ENCODE measurements at places on chromosomes 12 and 14.

DNA sequence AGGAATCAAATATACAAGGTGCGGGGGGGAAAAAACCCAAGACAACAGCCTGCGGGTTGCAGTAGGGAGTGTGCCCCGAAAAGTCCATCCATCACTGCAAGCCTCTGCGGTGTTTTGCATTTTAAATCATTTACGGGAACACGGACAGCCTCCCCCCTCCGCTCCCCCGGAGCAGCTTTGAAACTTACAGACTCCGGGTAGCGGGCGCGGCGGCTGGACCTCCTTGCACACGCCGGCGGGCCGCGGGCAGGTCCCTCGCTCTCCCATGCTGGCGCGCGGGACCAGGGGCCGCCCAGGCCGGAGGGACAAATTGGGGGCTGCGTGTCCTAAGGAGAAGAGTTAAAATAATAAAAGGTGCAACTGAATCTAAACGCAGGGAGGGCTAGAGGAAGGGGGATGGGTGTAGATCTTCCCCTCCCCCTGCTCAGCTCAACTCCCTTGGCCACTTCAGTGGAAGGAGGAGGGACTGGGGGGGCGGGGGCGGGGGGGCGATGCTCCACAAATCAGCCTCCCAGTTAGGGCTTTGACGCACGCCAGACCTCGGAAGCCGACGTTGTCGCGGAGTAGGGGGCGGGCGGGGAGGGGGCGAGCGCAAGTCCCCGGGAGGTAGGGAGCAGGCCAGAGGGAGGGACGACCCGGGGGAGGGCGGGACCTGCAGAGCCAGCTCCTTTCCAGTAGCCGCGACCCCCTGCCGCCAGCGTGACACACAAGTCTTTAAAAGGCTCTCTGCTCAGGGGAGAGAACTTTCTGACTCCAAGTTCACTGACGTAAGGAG, at the start of gene KCNJ8:
Gene KCNJ8 (minus strand): TSS at position 349 of the 775 bp plus-strand sequence. CDS start 1,090 bp downstream, outside the sequence.
- peak; percentile 64 for DNase-seq

DNA sequence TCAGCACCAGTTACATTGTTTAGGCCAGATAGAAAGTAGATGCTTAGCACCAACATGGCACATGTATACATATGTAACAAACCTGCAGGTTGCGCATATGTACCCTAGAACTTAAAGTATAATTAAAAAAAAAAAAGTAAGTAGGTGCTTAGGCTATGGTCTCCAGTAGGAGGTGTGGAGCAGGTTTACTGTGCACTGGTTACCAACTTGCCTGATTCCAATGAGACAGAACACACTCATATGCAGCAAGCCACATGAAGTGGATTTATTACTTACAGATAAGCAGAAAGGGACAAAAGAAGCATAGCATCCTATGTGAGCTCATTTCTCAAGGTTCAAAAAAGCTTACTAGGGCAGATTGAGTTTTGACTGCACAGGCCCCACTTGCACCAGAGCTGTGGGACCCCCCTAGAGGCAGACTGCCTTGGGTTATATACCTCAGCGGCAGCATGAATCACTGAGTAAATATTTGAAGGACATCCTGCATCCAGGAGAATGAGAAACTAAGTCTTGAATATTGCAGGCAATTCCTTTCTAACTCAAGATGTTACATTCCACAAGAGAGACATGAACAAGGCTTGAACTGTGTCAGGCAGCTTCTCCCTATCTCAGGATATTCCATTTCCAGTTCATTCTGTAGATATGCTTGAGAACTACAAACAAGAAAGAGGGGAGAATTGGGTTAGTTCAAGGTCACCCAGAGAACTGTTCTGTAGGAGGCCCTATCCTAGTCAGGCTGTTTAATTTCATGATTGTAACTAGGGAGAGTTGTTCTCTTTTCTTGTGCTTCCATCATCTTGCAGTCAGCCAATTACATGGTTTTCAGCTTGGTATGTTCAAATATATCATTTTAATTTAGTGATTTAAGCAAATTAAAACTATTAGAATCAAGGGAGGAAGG, 30.1 kb downstream of the LRFN5 start:
- no peak for DNase-seq

- DNase-seq = no peak
Measured at GRCh38 chr14:73238424-73238852, 1.1 kb downstream of the PAPLN start.

DNA sequence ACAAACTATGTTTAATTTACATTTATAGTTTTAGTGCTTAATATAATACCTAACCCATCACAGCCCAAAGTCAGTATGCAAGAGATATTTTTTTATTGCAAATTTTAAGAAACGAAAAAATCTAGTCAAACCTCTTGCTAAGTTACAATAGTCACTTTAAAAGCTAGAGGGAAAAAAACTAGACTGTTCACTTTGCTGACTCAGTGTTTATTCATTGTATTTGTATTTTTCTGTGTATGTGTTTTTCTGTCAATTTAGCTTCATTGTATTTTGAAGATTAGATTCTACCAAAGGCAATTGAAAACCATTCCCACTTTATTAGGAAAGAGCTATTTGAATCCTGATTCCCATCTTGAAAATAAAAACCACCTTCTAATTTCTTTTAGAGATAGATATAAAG, 891.5 kb downstream of the SLC16A7 start:
- DNase-seq = no peak

GRCh38 chr14:81269100-81269978, 48.6 kb upstream of the GTF2A1 start:
- no peak for DNase-seq

DNA sequence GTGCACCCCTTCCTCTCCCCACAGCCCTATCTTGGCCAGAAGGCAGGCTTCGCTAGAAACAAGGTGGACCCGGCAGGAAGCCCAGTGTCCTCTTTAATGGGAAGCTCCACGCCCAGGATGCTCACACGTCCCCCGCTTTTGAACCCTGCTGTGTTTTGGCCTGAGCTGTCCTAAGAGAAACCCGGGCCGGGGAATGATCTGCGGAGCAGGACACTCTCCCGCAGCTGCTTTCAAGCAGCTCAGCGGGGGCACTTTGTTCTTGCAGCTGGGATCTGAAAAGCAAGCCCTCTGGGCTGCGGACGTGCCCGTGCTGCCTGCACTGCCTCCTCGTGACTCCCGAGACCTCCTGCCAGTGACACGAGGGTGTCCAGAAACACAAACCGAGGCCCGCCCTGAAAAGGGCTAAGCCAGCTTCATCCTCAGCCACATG, 30.0 kb downstream of the SCARB1 start:
- no peak for DNase-seq

DNA sequence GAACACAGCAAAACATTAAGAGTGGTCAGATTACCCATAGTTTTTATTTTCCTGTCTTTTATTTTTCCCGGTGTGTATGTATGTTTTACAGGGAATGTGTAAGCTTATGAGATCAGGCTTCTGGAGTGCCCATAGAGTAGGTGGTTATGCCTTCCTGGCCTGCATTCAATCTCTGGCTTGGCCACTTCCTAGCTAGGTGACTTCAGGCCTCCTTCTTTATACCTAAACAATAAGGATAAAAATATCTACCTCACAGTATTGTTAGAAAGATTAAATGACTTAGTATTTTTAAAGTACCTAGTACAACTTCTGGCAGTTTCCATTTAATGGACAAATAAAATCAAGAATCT, 42.4 kb downstream of the ITPR2 start:
- no peak for DNase-seq

GRCh38 chr12:111073370-111073769, 153.0 kb upstream of the MYL2 start:
- no peak for DNase-seq

- DNase-seq = no peak
Measured at GRCh38 chr12:63955831-63956666, 111.5 kb downstream of the SRGAP1 start.

DNA sequence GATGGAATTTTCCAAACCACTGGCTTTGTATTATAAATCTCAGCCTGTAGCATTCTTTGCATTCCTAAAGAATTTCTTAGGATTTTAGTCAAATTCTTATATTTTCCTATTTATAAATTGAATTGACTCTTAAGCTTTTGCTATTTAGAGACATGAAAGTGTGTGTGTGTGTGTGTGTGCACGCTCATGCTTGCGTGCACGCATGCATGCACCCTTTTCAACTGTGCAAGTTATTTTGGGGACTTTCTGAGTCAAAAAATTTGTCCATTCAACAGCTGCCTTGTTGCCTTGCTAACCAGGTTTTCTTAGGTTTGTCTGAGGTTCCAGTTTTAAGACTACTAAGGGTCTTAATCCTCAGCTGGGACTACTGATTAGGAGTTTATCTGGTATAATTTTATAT, 42.6 kb downstream of the GPATCH2L start:
- DNase-seq = no peak

GRCh38 chr12:94718114-94718513, 67.8 kb upstream of the TMCC3 start:
- no peak for DNase-seq

DNA sequence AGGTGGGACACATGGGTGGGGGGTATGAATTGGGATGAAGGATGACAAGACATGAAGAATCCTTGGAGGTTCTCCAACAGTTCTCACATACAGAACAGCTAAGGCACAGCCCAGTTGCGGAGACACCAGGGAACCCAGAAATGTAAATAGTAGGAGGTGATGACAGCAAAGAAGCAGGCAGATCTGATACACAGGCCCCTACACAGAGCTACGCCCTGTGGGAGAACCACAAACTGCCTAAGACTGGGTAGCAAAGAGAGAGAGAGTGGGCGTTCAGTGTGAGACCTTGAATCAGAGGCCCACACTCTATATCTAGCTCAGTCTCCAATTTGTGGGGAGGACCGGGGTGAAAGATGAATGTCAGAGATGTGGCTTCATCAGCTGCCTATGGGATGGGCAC, 9.5 kb upstream of the NUMB start:
- DNase-seq = no peak

DNA sequence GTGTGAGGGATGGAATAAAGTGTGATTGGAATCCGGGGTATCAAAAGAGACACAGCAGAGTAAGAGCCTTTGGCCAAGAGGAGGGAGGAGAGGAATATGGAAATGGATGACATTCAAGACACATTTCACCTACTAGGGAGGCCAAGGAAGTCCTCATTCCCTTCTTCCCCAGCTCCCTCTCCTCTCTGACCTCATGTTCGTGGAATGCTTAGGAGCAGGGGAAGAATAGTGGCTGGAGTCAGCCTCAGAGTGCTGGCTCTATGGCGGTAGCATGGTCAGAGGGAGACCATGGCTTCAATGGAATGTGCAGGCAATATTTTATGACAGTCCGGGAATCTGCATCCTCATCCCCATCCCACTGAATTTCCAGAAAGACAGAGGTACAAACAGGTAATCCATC, 196.6 kb downstream of the EGLN3 start:
- no peak for DNase-seq

- no peak for DNase-seq
Measured at GRCh38 chr14:86088156-86088555, 558.2 kb downstream of the FLRT2 start.

DNA sequence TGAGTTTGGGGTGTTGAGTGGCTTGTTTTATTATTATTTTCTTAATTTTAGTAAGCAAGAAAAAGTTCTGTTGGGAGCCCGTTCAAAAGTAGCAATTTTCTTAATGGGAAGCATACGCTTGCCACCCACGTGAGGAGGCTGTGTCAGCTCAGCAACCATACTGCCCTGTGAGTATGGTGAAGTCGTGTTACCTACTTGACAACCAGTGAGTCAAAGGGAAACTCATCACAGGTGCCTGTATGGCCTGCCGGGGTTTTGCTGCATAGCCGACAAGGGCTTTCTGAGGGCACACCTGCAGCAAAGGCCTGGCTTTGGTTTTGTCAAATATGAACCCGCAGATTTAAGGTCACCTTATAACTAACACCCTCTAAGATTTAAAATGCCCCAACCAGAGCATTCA, 31.1 kb downstream of the PITPNM2 start:
- DNase-seq = no peak

DNA sequence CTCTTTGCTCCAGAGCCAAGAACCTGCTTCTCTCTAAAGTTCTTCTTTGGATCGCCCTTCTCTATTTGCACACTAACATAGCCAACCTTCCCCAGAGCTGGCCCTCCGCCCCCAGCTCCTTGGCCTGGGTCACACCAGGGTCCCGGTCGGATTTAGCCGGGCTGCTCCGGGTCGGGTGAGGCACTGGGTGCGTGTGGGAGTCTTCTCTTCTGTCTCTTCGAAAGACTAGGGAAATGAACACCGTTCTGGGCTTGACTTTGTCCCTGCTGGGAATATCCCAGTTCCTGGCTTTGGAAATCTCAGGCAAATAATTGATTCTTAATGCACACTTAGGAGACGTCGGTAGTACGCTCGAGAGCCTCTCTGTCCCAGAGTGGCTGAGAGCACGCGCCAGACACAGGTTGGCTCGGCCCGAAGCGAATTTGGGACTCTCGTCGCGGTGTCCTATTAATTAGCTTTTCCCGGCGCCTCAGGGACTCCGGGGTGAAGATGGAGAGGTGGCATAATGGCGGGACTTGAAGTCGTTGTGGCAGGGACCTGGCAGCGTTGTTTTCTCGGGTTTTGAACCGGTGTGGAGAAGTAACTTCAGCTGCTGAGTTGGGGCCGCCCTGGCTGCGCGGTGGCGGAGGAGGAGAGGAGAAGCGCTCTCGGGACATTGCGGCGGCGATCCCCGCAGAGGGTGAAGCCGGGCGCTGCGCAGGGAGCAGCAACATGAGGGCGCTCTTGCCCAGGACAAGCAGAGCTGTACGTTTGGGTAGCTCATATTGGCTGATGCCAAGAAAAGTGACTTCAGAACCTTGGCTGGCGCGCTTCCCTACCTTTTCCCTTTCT, 7.5 kb downstream of the FOXG1 start:
- DNase-seq = peak; percentile 71

- DNase-seq = no peak
Measured at GRCh38 chr12:45553204-45553603, 176.3 kb upstream of the ARID2 start.

GRCh38 chr14:61358554-61359226, 37.3 kb downstream of the PRKCH start:
- DNase-seq = no peak

- no peak for DNase-seq
Measured at GRCh38 chr14:22476005-22476751, 112.8 kb downstream of the DAD1 start.

DNA sequence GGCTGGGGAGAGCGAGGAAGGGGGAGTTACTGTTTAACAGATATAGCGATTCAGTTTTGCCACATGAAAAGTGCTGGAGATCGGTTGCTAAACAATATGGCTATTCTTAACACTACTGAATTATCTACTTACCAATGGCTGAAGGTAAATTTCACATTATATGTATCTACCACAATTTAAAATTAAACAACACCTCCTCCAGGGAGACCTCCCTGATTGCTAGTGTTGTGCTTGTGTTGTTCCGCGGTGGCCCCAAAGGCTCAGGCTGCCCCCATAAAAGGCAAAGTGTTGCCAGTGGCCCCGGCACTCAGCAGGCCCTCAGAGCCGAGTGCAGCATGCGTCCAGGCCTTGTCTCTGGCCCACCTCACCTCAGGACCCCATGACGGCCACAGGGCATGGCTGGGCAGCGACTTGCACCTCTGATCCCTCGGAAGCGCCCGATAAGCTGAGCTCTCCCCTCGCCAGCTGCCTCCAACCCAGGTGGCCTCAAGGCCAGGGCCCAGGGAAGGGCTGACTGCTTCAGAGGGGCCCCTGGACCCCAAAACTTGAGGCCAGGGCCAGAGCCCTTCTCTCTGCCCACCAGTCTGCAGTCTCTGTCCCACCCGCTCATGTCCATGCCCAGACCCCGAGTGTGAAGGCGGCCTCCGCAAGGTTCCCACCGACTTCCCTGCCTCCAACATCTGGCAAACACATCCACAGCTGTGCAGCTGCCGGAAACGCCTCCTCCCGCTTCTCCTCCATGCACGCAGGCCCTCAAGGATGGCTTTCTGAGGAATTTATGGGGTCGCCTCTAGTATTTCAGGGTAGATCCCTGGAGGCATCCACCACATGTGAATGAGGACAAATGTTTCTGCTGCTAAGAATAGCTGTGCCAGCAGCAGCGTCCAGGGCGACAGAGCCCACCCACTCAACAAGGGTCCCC, 60.0 kb downstream of the NCOR2 start:
- DNase-seq = no peak
